Osteocyte (in vitro differentiated cells): ENCODE measurements at places on chromosomes 1 and 21. TPM values are rescaled to one million over a fixed set of nuclear protein-coding genes. Genes with fewer than 3 reads are reported as not detected.

The SLC66A1 gene
- total RNA-seq = 25.8 and 29.0 TPM in 2 replicates

The AXDND1 gene
- 0.39 and 0.70 TPM in 2 replicates for total RNA-seq

The RNU1-4 gene
- total RNA-seq = 2,650 and 2,859 TPM in 2 replicates

The NES gene
- 24.2 and 26.5 TPM in 2 replicates for total RNA-seq

The BRDT gene
- not detected in 2 replicates for total RNA-seq

The S100A1 gene
- 1.1 TPM in 1 of 2 replicates, not detected in the other for total RNA-seq

The SLC45A1 gene
- total RNA-seq = 2.9 and 3.2 TPM in 2 replicates

The AIRE gene
- not detected in 2 replicates for total RNA-seq

The OR2L2 gene
- total RNA-seq = 0.08 and 0.13 TPM in 2 replicates

The KCNJ9 gene
- not detected in 2 replicates for total RNA-seq

The OLFML3 gene
- 36.5 and 37.0 TPM in 2 replicates for total RNA-seq

The NEGR1 gene
- total RNA-seq = 5.0 and 7.6 TPM in 2 replicates

The KIAA1614 gene
- 6.6 and 8.4 TPM in 2 replicates for total RNA-seq

The TTC39A gene
- 0.73 and 1.3 TPM in 2 replicates for total RNA-seq

The SPRR1B gene
- total RNA-seq = not detected in 2 replicates

The C1orf105 gene
- total RNA-seq = not detected in 2 replicates

The LCE1F gene
- total RNA-seq = not detected in 2 replicates

The AUNIP gene
- 1.3 and 1.9 TPM in 2 replicates for total RNA-seq

The OR10J1 gene
- total RNA-seq = not detected in 2 replicates

The MX2 gene
- not detected in 2 replicates for total RNA-seq

The TTC24 gene
- total RNA-seq = not detected in 2 replicates

The ITLN2 gene
- total RNA-seq = not detected in 2 replicates

The MYBPH gene
- not detected in 2 replicates for total RNA-seq

The OR2L3 gene
- total RNA-seq = not detected in 2 replicates

The GPR153 gene
- total RNA-seq = 4.2 and 4.4 TPM in 2 replicates

The HMGCS2 gene
- total RNA-seq = not detected in 2 replicates
